ENCODE measurements at places on chromosomes 3 and 15.

GRCh38 chr3:102269406-102269805 lies 165.4 kb upstream of the ZPLD1 start:
- DNase-seq, result no peak

DNA sequence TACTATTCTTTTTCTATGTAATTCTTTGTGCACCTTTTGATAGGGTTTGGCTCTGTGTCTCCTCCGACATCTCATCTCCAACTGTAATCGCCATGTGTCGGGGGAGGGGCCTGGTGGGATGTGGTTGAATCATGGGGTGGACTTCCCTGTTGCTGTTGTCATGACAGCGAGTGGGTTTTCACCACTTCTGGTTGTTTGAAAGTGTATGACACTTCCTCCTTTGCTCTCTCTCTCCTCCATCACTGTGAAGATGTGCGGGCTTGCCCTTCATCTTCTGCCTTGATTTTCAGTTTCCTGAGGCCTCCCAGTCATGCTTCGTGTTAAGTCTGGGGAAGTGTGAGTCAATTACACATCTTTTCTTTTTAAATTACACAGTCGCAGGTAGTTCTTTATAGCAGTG lies 225.8 kb upstream of the DPPA4 start:
- no peak for DNase-seq

DNA sequence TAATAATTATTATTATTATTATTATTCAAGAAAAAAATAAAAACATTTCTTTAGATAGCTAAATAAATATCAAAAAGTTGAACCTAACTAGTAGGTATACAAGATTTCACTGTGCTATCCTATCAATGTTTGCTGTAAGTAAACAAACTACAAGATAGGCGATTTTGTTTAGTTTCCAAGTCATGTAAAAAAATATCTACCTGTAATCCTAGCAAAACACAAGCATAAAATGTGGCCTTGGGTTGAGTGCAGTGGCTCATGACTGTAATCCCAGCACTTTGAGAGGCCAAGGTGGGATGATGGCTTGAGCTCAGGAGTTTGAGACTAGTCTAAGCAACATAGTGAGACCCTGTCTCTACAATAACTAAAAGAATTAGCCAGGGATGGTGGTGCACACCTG lies 71.6 kb upstream of the CSPG5 start:
- DNase-seq, result no peak

DNA sequence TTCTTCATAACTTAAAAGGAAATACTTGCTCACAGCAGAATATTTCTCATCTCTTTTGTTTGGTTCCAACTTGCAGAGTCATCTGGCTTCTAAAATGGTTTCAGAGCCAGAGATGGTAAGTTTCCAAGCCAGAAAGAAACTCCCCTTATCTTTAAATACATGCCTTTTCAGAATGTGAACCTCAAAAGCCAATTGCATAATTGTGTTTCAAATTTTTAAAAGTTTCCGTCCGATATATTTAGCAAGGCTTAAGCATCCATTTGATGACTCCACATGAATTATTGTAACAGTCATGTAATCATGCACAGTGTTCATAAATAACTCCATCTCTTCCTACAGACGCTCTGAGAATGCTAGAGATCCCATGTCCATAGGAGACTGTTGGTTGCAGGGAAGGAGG lies 40.6 kb upstream of the C3orf80 start:
- peak; percentile 30 for DNase-seq

DNA sequence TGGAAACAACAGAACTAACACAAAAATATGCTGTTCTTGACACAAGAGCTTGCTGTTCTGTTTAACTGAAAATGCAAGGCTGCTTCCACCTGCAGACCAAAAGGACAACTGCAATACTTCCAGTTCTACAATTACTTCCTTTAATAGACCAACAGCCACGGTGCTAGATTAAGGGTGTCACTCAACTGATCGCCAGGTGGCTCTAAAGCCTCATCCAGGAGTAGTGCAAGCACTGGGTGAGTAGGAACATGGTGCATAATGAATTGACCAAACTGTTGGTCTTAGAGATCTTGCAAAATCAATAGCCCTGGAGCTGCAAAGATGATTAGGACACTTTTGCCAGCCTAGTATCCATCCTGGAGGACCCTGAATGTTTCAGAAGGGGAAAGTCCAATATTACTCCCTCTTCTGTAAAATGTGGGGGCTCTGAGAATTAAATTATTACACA lies 3.6 kb upstream of the CLDN16 start:
- DNase-seq, result peak; percentile 24

GRCh38 chr3:125186800-125187598 lies 25.5 kb downstream of the SLC12A8 start:
- no peak for DNase-seq

DNA sequence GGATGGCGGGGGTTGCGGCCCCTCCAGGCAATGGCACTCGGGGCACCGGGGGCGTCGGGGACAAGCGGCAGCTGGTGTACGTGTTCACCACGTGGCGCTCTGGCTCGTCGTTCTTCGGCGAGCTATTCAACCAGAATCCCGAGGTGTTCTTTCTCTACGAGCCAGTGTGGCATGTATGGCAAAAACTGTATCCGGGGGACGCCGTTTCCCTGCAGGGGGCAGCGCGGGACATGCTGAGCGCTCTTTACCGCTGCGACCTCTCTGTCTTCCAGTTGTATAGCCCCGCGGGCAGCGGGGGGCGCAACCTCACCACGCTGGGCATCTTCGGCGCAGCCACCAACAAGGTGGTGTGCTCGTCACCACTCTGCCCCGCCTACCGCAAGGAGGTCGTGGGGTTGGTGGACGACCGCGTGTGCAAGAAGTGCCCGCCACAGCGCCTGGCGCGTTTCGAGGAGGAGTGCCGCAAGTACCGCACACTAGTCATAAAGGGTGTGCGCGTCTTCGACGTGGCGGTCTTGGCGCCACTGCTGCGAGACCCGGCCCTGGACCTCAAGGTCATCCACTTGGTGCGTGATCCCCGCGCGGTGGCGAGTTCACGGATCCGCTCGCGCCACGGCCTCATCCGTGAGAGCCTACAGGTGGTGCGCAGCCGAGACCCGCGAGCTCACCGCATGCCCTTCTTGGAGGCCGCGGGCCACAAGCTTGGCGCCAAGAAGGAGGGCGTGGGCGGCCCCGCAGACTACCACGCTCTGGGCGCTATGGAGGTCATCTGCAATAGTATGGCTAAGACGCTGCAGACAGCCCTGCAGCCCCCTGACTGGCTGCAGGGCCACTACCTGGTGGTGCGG lies 1.9 kb downstream of the CHST2 start:
- DNase-seq, result peak; percentile 73

- no peak for DNase-seq
Measured at GRCh38 chr15:80706161-80706560, 11.1 kb downstream of the ABHD17C start.

- DNase-seq, result no peak
Measured at GRCh38 chr15:67110361-67110781, 45.0 kb downstream of the SMAD3 start.

DNA sequence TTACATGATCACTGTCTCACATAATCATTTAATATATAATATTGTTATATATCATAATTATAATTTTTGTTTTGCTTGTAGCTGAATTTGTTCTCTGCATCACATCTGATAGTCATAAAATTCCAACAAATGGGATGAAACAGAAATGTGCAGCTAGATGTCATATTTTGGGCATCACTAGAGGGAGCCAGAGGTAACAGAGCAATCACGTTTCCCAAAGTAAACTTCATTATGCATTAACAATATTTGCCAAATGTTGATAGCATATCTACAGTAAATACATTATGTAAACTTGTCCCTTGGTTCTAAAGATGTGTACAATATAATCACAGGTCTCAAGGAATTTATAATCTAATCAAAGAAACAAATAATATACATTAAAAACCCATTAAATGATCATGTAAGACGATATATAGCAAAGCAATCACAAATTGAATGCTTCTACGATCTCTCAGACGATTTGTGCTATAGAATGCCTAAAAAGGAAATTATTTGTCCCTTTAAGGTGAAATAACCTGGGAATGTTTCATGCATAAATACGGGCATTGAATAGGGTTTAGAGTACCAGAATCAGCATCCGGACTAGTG lies 234.2 kb upstream of the MCTP2 start:
- DNase-seq, result peak; percentile 7

DNA sequence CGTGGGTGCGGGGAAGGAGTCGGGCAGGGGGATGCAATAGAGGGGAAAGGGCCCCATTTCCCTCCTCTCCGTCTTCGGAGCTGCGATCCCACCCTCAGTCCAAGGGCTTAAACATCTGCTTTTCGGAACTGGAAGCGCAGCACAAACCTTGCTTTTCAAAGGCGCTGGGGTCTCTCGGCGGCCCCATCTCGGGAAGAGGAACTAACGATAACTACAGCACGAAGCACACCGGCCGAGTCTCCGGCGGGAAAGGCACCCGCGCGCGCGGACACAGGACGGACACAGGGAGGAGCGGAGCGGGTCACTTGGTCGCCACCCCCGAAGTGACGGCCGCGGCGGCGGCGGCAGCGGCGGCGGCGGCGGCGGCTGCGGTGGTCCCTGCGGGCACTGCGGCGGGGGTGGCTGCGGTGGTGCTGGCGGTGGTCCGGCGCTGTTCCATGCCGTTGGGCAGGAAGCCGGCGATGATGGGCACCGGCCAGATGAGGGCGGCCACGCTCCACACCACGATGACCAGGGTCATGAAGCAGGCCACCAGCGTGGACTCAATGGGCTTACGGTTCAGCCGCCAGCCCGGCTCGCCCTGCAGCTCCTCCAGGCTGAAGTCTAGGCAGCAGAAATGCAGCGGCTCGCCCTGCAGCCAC lies 1.1 kb downstream of the TMEM158 start:
- DNase-seq, result peak; percentile 88

DNA sequence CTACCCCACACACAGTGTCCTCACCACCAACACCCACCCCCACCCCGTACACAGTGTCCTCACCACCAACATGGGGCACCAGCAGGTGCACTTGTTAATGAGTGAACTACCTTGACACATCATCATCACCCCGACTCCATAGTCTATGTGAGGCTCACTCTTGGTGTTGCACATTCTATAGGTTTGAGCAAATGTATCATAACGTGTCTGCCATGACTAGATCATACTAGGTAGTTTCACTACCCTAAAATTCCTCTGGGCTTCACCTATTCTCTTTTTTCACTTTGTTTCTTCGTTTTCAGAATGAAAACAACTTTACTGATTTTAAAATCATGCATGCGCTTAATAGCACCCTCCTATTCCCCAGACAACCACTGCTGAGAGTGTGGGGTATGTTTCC lies 102.6 kb upstream of the SLC6A6 start:
- no peak for DNase-seq

GRCh38 chr15:75454471-75455378 lies 3.2 kb upstream of the SIN3A start:
- peak; percentile 71 for DNase-seq

DNA sequence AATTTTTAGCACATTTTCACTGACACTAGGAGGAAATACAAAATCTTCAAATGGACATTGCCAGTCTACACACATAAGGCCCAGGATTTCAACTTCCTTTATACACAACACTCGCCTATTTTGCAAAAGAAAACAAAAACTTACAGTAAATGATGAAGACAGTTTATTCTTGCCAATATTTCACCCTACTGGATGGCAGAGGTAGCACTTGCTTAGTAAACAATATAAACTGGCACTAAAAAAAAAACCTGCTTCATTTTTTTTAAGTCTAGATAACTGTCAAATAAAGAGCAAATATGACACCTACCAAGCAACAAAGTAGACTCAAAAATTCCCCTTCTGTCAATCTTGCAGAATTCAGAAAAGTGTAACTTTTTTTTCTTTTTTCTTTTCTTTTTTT lies 204.0 kb downstream of the VPS13C start:
- no peak for DNase-seq

DNA sequence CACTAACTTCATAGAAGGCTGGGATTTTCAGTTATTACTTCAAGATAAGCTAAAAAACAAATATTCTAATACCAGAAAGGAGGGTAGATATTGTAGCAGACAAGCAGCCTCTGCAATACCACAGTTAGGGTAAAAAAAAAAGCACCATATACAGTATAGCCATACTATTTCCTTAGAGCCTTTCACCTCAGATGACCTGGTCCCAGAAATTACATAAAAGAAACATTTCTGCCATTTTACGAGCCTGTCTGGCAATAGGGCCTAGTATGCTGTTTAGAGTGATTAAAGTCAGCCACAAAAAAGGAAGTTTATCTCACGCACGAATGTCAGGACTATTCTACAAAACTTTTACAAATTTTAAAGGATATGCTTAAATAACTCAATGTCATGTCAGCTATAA lies 1016.6 kb downstream of the PLOD2 start:
- no peak for DNase-seq

GRCh38 chr3:9064850-9065249 lies 101.6 kb upstream of the RAD18 start:
- no peak for DNase-seq

GRCh38 chr3:66083784-66084213 lies 45.1 kb upstream of the MAGI1 start:
- no peak for DNase-seq

DNA sequence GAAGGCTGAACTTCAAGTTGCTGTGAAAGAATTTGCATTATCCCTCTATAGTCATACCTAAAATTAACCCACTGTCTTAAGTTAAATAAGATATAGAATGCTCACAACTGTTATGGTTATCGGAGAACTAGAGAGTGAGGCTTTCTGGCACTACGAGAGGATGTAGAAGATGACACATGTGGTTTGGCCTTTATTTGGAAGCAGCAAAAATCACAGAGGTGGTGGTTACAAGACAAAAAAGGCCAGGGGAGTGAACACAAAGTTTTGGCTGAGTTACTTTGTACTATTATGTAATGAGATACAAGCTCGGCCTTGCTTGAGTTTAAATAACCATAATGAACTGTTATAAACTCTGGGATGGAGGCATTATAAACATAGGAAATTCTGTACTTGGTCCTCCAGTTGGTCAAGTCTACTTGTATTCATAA lies 78.3 kb upstream of the ICE2 start:
- DNase-seq, result no peak

GRCh38 chr15:41933771-41934170 lies 38.6 kb downstream of the EHD4 start:
- no peak for DNase-seq

GRCh38 chr15:74167891-74168331 lies 5.6 kb upstream of the ISLR start:
- no peak for DNase-seq

GRCh38 chr3:35254917-35255316 lies 384.4 kb upstream of the ARPP21 start:
- DNase-seq, result no peak

DNA sequence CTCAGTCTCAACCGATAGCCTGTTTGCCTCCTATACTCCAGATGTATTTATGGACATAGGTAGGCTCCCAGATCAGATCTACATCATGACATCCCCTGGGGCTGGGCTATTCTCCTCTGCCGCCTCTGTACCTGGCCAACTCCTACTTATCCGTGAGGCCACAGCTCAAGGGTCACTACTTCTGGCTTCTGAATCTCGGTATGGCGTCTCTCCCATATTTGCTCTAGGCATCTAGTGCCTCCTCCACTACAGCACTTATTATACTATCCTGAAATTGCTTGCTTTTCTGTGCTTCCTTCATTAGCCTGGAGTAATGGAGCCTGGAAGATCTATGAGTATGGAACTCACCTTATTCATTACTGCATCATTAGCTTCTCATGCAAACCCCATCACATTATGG lies 172.6 kb upstream of the WNT5A start:
- DNase-seq, result no peak

- no peak for DNase-seq
Measured at GRCh38 chr3:148230473-148230872, 467.2 kb upstream of the AGTR1 start.

GRCh38 chr3:81308306-81308705 lies 453.1 kb downstream of the GBE1 start:
- peak; percentile 6 for DNase-seq

GRCh38 chr15:31847961-31848360 lies 182.4 kb upstream of the CHRNA7 start:
- DNase-seq, result no peak

GRCh38 chr3:58612830-58613229 lies 35.6 kb upstream of the FAM107A start:
- no peak for DNase-seq

All from AG08396 (cell line).